Activated naive CD4-positive, alpha-beta T cell treated with Interleukin-2 at 50 U/mL for 16 hours (primary cell): ENCODE measurements at places on chromosomes 4 and X.

DNA sequence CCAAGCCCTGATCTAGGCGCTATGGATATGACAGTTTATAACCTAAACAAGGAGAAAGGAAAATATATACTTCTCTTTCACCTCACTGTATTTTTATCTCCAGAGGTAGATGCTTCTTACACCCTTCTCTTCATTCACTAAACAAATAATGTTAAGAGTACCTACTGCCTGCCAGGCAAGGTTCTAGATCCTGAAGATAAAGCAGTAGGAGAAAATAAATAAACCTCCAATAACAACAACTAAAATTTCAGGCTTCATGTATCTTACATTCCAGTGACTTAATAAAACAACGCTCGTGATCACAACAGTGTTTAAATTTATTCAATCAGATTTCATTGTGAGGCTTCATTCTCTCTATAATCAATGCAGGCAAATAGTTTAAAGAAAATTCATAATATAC lies 20.7 kb downstream of the PDGFC start:
- no peak for DNase-seq

DNA sequence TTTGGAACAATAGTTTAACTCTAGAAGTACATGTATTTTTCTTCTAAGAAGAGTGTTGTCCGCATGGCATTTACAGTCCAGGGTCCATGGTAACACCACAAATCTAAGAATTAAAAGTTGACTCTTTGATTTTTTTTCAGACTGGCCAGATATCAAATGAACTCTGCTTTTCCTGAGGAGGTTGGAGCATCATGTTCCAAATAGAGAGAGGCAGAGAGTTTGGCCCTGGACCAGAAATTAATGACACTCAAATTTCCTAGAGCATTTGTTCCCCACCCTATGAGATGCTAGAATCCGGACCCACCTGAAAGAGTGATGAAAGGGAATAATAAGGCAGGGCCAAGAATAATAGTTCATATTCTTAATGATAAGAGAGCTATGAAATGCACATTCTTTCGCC lies 47.0 kb upstream of the NAP1L5 start:
- no peak for DNase-seq

DNA sequence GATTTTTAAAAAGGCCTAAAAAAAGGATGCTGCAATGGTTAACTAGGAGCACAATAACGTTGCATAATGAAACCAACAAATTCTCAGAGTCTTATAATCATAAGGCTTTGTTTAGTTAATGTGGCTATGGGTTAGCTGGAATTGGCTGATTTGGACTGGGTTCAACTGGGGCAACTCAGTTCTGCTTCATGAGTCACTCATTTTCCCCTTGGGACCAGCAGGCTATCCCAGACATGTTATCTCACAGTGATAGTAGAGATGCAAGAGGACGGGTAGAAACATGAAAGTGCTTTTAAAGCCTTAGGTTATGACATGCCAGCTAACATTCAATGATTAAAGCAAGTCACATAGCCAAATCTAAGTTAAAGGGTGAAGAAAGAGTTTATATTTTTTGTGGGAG lies 189.2 kb upstream of the GK2 start:
- DNase-seq: no peak

DNA sequence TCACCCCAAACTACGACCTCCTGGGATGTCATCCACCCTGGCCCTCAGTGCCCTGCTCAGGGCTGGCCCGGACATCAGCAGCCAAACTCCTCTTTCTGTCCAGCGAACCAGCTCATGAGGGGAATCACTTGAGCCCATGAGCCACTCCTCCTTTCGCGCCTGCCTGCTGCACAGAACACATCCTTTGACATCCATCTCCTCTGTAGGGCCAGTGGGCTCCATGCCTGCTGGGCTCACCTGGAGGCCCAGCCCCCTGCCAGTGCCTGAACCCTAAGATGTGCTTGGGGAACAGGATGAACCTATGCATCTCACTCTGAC lies 43.5 kb downstream of the ABLIM2 start:
- DNase-seq: no peak

GRCh38 chr4:85084371-85085094 lies 118.0 kb upstream of the WDFY3 start:
- DNase-seq: no peak

- no peak for DNase-seq
Observed at GRCh38 chr4:55001538-55001937, 123.9 kb downstream of the KDR start.

GRCh38 chr4:25811841-25812240 lies 50.9 kb downstream of the SEL1L3 start:
- DNase-seq: no peak

GRCh38 chr4:15198070-15198727 lies 195.9 kb downstream of the CPEB2 start:
- DNase-seq: no peak

- DNase-seq: no peak
Observed at GRCh38 chrX:44596277-44596676, 53.6 kb upstream of the FUNDC1 start.

DNA sequence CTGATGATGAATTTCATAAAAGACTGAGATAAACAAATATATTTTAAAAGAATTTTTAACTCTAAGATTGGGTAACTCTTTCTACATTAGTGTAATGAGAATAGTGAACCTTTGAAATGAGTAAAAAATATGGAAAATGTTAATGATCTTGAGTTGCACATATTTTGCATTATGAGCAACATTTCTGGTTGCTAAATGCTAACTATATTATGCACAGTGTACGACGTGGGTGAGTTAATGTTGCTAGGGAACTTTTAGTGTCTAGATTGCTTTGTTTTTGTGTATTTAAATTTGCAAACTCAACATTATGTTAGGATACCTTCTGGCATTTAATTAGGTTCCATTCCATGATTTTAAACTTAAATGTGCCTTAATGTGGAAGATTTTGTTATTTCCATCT lies 612.9 kb upstream of the GALNT7 start:
- DNase-seq: no peak

DNA sequence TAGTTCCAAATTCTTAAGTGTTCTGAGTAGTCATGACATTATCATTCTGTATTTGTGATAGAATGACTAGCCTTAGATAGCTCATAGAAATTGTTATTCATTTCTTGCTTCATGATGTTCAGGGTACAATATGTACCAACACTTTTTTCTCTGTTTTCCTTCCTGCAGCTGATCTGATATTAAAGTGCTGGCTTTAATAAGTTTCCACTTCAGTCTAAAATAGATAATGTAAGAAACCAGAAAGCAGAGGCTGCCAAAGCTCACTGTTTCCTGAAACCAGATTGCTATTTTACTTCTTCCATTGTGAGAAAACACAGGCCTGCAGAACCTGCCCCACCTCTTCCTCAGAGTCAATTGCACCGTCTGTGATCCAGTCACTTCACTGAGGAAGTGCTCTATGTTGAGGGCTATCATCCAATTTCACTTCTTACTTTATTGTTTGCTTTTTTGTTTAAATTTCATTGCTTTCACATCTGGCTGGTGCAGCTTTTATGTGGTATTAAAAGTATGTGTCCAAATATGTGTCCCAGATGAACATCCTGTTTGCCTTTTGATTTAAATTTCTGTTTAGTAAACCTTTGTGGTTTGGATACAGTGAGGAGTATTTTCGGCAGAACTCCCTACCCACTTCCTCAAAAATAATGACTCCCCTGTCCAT lies 652.1 kb downstream of the ANKRD50 start:
- DNase-seq: no peak

DNA sequence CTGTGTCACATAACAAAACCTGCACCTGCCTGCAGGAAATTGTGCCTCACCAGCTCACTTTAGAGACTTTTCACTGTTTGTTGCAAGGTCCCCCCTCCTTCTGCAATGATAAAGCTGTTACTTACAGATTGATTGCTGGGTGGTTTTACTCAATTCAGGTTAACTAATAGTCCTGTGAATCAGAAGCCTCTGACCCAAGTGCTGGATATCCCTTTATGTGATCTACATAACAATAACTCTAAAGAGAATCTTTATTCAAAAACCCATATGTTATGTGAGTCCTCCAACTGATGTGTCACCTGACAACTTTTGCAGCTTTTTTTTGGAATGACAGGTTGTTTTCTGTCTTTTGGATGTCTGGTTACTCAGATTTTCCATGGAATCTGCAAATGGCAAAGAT lies 2323.6 kb upstream of the TENM3 start:
- no peak for DNase-seq

- DNase-seq: no peak
Observed at GRCh38 chr4:188008377-188008776, 12.8 kb downstream of the ZFP42 start.

- DNase-seq: no peak
Observed at GRCh38 chr4:81806485-81806884, 334.8 kb upstream of the RASGEF1B start.

DNA sequence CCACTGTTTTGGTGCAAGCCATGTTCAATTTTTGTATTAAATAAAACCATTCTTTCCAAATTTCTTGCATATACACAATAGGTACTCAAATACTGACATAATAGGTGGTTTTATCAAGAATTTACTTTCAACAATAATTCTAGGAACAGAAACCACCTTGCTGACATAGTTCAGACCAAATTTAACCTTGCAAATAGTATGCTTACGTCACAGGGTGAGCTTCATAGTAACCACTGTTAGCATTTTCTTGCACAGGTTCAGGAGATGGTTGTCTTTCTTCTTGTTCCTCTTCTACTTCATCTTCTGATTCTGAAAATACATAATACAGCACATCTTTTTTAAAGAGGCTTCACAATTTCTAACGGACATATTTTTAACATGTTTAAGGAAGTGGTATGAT lies 17.6 kb downstream of the G3BP2 start:
- no peak for DNase-seq

GRCh38 chr4:81408341-81408740 lies 63.4 kb downstream of the RASGEF1B start:
- DNase-seq: no peak

GRCh38 chr4:10354746-10355145 lies 102.5 kb downstream of the ZNF518B start:
- no peak for DNase-seq

- DNase-seq: no peak
Observed at GRCh38 chrX:148466292-148466691, 34.1 kb upstream of the AFF2 start.

DNA sequence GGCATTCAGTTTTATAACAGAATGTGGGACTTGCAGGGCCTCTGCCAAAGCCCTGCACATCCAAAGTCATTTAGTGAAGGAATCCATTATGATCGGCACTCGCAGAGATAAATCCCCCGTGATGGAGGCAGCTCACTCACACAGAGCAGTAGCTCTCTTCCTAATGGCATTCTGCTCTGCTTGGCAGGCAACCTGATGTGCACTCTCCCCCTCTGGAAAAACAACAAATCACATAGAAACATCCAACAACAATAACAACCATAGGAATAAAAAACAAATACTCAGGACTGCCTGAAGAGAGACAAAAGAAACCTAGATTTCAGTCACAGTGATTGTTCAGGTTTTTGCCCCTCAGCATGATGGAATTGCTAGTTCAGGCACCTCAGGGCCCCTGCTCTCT lies 59.7 kb downstream of the NAA11 start:
- DNase-seq: no peak

GRCh38 chr4:77820649-77821561 lies 1.7 kb upstream of the CNOT6L start:
- no peak for DNase-seq

DNA sequence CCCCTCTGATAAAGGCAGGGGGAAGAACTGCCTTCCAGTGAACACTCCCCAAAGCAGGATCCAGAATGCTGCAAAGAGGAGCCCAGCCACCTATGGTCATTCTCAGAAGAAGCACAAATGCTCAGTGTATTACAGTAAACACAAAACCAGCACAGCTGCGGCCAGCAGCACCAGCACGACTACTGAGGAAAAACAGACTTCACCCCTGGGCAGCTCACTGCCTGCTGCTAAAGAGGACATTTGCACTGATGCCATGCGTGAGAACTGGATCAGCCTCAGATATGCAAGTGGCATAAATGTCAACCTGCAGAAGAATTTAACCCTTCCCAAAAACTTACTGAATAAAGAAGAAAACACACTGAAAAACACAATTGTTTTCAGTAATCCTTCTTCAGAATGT lies 80.2 kb upstream of the TLR2 start:
- no peak for DNase-seq

DNA sequence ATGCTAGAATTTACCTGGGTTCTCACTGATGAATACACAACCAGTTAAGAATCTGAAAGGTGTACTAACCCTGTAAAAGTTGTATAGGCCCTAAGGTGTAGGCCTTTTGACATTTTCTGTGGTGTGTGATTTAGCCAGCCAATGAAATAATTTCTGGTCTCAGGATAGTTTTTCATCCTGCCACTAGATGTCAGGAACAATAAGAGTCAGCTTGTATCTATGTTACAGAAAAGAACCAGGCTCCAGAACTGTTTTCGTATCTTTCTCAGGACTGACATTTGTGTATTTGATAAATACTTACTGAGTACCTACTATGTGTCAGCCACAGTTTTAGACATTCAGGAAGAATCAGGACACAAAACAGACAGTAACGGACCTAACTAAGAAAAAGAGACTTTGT lies 673.6 kb upstream of the TENM3 start:
- DNase-seq: no peak

DNA sequence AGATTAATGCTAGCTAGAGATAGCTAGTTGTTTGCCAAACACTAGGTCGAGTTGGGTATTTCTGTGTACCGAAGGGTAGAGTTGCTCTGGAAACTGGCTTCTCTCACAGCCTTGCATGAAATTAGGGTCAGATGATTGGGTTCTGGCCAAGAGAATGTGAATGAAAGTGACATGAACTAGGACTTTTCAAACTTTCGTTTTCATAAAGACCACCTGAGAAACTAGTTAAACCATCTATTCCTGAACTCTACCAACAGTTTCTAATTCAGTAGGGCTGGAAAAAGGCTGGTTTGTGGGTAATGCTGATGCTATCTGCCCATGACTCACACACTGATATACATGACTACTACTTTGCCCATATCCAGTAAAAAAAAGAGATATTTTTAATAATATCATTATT lies 157.6 kb downstream of the GASK1B start:
- DNase-seq: no peak

DNA sequence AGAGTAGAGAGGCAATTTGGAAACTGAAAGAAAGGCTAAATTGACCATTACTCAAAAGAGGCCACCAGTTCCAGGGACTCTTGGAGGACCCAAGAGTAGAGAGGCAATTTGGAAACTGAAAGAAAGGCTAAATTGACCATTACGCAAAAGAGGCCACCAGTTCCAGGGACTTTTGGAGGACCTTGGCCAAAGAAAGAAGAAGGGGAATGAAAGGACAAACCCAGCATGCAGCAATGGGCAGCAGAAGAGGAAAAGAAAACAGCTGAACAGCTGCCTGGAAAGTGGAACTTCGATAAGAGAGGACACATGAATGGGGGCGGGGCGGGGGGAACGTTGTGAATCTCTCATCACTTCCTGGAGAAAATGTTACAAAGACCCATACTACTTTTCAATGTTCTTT lies 80.8 kb downstream of the PALLD start:
- DNase-seq: no peak

DNA sequence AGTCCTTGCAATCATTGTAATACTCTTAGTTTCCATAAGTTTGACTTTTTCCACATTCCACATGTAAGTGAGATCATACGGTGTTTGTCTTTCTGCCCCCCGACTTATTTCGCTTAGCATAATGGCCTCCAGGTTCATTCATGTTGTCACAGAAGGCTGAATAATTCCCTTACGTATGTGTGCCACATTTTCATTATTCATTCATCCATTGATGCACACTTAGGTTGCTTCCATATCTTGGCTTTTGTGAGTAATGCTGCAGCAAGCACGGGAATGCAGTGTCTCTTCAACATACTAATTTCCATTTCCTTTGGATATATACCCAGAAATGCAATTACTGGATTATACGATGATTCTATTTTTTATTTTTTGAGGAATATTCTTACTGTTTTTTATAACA lies 22.0 kb upstream of the VEGFC start:
- no peak for DNase-seq
